ENCODE measurements at places on chromosomes 2 and 18.

GRCh38 chr2:118059919-118060478 lies 28.3 kb upstream of the INSIG2 start:
- peak; percentile 7 for DNase-seq

GRCh38 chr2:241116606-241117560 lies 14.8 kb upstream of the MTERF4 start:
- no peak for DNase-seq

- no peak for DNase-seq
These were observed 34.0 kb downstream of the PIGN start for GRCh38 chr18:62152844-62153243.

DNA sequence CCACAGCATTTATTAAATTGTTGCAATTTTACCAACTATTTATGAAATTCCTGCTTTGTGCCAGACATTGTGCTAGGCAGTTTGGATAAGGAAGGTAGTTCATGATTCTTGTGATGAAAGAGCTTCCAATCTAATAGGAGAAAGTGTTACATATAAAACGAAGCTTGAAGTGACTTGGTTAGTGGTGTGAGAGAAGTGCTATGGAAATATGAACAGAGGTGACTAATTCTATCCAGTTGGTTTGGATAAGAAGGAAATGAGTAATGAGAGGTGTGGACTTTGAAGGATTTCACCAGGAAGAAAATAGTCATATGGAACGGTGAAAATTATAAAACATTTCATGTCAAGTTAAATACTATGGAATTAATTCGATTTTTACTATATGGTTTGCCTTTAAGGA lies 48.6 kb downstream of the EML6 start:
- no peak for DNase-seq

GRCh38 chr2:57536535-57537231 lies 509.9 kb upstream of the VRK2 start:
- DNase-seq: no peak
